Omental fat pad (tissue), 4 donors: ENCODE measurements at places on chromosomes 1 and 21. TPM values are rescaled to one million over a fixed set of nuclear protein-coding genes. Genes with fewer than 3 reads are reported as not detected.

The NPPA gene
- total RNA-seq: not detected

The FCER1G gene
- total RNA-seq: 346 TPM

GRCh38 chr1:34319218-34319617 lies 142.5 kb downstream of the C1orf94 start:
- DNase-seq: no peak

- no peak for DNase-seq
Observed at GRCh38 chr1:77783141-77783540, 3.7 kb downstream of the MIGA1 start.

- no peak for DNase-seq
Observed at GRCh38 chr1:215704089-215704860, 137.2 kb downstream of the KCTD3 start.

DNA sequence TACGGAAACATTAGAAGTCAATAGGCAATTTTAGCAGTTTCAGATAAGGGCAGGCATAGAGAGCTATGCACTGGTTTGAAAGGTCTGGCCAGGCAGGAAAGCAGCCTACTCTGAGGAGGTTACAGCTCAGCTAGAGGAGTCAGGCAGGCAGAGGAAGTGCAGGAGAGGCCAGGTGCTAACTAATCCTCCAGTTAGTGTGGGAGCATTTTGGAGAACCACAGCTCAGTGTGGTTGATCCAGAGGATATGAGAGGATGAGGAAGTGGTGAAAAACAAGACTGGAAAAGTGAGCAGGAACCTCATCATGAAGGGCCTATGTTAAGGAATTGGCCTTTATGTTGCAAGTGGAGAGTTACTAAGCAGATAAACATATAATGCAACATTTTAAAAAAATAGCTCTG lies 282.4 kb upstream of the SGIP1 start:
- DNase-seq: no peak

- DNase-seq: no peak
Observed at GRCh38 chr1:115142616-115143015, 53.3 kb upstream of the TSPAN2 start.
